Stimulated activated CD8-positive, alpha-beta memory T cell treated with anti-CD3 and anti-CD28 coated beads, Interleukin-4, amount 100 ng/mL, for 48 hours (primary cell): ENCODE measurements at places on chromosomes 7 and 10.

GRCh38 chr7:20651960-20652544 is 36.6 kb downstream of the ABCB5 start:
- no peak for DNase-seq

GRCh38 chr10:113127261-113127900 is 177.3 kb downstream of the TCF7L2 start:
- no peak for DNase-seq

- DNase-seq: no peak
Observed at GRCh38 chr7:128385988-128386925, 23.5 kb downstream of the IMPDH1 start.

GRCh38 chr7:104928721-104929400 is 85.1 kb upstream of the KMT2E start:
- no peak for DNase-seq

- DNase-seq: no peak
Observed at GRCh38 chr7:149859876-149860275, 13.9 kb upstream of the ATP6V0E2 start.

DNA sequence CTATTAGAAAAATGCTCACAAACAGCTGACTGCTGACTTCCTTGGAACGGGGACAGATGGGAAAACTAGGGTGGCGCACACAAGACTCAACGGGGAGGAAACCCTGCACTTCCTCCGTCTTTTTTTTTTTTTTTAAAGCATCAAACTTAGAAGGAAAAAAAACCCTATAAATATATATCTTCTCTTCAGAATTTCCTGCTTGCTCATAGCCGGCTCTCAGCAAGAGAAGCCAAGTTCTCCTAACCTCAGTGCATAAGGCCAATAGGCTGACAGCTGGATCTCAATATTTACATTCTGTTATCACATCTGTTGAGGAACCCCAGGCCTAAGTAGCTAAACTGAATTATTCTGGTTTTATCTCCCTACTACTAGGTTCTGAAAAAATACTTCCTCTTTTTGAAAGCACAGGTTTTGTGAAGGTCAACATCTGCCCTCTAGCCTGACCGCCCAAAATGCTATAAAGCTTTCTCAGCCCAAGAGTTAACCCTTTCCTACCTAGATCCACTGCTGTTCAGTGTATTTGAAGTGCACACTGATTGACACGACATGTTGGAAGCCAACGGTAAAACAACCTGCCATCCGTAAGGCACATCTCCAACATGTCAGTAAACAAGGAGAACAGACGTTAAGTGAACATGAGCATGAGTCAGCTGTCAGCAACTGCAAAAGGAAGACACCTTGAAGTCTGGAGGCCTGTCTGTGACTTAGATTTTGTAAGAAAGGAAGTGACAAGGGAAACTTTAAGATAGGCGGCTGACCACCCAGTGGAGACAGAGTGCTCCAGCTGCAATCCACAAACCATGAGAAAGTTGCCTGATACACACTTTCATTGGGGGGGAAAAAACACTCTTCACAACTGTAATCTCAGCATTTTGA is 83.8 kb downstream of the EBLN1 start:
- no peak for DNase-seq

- DNase-seq: peak; percentile 81
Observed at GRCh38 chr7:50359995-50360925, 55.7 kb downstream of the IKZF1 start.

DNA sequence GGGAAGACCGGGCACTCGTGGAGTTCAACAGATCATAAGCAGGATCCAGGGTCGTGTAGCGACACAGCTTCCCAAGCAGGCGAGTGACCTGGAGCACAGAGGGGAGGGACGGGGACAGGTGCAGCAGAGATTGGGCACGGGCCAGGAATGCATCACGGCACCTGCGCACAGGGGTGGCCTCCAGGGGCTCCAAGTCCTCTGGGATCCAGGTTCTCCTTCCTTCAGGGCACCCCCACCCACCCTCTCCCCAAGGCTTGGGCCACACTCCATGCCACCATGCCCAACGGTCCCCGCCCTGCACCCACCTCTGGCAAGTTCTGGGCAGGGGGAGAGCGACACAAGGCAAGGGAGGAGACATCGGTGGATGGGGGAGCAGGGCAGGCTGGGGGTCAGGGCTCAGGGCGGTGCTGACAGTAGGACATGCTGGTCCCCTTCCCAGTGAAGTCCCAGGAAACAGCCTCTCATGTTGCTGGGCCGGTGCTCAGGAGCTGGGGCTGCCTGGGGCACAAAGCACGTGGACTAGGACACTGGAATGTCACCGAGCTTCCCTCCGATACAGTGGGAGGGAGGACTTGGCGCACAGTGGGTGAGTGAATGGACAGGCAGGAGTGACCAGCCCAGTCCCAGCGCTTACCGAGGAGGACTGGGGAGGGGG is 597.3 kb downstream of the PTPRN2 start:
- DNase-seq: no peak

GRCh38 chr10:13701157-13701919 is 114.6 kb downstream of the PRPF18 start:
- no peak for DNase-seq

DNA sequence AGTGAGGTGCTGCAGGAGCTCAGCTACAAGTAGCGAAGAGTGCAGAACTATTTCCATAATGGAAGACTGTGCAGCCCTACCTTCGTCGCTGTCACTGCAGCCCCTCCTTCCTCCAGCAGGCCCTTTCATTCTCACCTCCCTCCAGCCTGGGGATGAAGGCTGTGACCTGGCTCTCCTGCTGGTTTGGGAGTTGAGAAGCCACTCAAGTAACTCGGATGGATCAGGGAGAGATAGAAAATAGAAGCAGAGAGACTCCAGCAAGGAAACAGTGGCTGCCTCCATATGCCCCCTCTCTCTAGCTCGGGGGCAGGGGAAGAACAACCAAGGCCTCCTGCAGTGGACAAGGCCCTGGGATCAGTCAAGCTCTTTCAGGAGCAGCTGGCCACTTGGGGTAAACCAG is 37.4 kb upstream of the NPFFR1 start:
- DNase-seq: no peak

GRCh38 chr10:65346466-65346865 is 1579.4 kb upstream of the LRRTM3 start:
- no peak for DNase-seq

- no peak for DNase-seq
Observed at GRCh38 chr10:120803972-120804371, 47.2 kb upstream of the WDR11 start.

DNA sequence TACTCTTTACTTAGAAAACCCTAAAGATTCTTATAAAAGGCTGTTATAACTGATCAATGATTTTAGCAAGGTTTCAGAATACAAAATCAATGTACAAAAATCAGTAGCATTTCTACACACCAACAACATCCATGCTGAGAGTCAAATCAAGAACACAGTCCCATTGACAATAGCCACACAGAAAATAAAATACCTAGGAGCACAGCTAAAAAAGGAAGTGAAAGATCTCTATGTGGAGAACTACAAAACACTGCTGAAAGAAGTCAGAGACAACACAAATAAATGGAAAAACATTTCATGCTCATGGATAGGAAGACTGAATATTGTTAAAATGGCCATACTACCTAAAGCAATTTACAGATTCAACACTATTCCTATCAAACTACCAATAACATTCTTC is 427.0 kb downstream of the KCNMA1 start:
- DNase-seq: no peak

- no peak for DNase-seq
Observed at GRCh38 chr7:56537477-56537876, 421.3 kb upstream of the NUPR2 start.

GRCh38 chr7:157238087-157238486 is 98.7 kb upstream of the DNAJB6 start:
- no peak for DNase-seq

GRCh38 chr7:24334627-24335026 is 50.6 kb downstream of the NPY start:
- no peak for DNase-seq

DNA sequence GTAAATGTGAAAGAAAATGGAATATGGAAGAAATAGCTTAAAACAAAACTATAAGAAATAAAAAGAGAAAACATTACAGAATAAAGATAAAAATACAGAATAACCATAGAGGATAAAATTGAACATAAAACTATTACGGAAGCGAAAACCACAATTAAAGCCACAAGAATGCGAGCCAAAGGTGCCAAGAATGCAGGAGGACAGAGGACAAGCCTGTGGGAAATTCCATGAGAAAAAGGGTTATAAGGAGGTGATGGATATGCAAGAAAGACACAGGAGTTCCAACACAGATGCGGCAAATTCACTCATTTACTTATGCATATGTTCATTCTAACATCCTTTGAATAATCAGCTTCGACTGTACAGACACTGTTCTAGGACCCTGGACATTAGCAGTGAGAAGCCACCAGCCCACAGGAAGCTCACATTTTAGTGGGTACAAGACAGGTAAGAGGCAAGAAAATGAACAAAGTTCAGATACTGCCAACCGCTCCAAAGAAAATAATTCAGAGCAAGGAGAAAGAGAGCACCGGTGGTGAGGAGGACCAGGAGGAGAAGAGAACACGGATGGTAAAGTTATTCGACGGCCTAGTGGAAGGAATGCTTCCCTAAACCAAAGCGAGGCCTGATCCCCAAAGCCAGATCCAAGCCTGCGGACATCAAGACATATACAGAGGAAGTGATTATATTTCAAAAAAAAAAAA is 213.7 kb upstream of the MGMT start:
- no peak for DNase-seq

- DNase-seq: no peak
Observed at GRCh38 chr7:102840404-102840803, 72.4 kb upstream of the LRRC17 start.

DNA sequence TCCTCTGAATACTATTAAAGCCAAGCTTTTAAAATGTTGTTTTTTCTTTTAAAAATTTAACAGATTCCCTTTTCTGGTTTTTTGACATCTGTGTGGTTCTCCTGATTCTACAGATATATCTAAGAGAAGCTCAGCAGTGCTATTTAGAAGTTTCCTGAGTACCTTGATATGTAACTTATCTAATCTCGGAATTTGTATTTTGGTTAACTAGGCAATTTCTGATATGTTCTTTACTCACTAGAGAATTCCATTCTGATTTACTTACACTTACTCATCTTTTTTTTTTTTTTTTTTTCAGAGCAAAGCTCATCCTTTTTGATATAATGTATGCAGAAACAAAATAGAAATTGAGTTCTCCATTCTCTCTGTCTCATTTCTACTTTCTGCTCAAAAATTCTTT is 63.8 kb downstream of the PALS2 start:
- DNase-seq: no peak

- DNase-seq: no peak
Observed at GRCh38 chr10:93604146-93604545, 3.1 kb upstream of the RBP4 start.

DNA sequence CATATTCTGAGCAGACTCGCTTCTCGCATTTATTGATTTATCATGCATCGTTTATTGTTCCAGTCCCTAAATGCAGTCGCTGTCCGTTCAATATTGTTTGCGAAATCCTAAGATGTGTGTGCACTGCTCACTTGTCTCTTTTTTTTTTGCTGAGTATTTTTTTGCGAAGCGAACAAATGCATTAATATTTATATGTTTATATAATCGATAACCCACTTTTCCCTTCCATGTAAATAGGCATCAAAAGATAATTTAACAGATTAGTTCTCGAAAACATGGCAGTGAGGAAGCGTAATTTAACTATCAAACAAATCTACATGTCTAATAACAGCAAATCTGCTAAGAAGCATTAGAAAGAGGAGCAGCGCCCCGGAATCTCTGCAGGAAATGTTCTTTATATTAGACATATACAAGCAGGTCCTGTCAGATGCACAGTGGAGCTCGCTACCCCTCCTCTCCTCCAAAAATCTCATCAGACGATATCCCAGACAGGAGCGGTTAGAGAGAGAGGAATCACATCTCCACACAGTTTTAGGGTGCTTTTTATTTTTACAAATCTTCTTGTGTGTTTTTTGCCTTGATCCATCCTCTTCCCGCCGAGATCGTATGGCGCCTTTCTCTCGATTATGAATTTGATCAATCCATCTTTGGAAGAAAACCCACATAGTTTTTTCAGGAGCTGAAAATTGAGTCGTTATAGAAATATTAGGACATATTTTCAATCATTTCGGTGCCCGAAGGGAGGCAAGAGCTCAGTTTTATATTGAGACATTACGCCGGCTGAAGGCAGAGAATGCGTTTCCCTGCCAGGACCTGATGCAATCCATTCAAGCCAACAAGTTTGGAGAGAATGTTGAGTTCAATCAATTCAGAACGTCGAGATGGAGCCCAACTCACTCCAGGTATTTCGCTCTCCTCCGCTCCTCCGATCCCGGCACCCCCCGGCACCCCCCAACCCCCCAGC is at the start of gene ARID5B:
Gene ARID5B, plus strand, starts transcription at position 871 of the 964 bp plus-strand sequence. Its CDS starts 11 bp downstream, at position 882.
- peak; percentile 63 for DNase-seq

GRCh38 chr10:6140965-6141295 is 52.1 kb downstream of the RBM17 start:
- DNase-seq: peak; percentile 45

- no peak for DNase-seq
Observed at GRCh38 chr7:127034186-127034806, 218.4 kb downstream of the GRM8 start.
